ENCODE measurements at places on chromosomes 5 and 9.

DNA sequence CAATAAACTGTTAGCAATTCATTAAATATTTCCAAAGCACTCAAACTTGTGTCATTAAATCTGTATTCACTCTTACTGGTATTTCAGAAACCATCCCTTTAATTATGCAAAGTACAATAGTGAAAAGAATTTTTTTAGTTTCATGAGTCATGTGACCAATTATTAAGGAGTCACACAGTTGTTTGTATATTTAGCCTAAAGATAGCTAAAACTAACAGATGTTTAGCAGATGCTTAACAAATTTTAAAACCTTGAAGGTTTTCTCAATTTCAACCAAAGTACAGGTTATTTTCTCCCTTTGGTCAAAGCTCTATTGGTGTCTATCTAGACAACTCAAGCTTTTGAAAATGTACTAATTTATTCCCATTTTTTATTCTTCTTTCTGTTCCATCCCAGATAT, 44.1 kb downstream of the PJA2 start:
- DNase-seq: no peak

GRCh38 chr9:107248714-107249113, 34.4 kb upstream of the RAD23B start:
- DNase-seq: no peak

- no peak for DNase-seq
Measured at GRCh38 chr9:118192807-118193206, 488.6 kb downstream of the TLR4 start.

DNA sequence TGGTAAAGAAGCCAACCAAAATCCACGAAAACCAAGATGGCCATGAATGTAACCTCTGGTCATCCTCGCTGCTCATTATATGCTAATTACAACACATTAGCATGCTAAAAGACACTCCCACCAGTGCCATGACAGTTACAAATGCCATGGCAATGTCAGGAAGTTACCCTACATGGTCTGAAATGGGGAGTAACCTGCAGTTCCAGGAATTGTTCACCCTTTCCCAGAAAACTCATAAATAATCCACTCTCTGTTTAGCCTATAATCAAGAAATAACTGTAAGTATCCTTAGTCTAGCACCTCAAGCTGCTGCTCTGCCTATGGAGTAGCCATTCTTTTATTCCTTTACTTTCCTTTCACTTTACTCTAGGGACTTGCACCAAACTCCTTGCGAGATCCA, 160.6 kb downstream of the EFNA5 start:
- DNase-seq: no peak

DNA sequence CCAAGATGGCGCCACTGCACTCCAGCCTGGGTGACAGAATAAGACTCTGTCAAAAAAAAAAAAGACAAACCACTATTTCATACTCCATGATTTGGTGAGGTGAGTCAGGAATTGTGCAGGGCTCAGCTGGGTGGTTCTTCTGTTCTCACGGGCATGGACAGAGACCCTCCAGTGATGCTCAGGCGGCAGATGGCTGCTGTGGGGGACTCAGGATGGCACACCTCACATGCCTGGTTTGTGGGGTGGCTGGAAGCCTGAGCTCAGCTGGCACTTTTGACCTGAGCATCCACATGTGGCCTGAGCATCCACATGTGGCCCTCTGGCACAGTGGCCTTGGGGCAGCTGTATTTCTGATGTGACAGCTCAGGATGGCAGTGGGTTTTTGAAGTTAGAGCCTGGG, 217.2 kb downstream of the IRX2 start:
- DNase-seq: no peak

- DNase-seq: peak; percentile 86
Measured at GRCh38 chr5:56409331-56410190, 176.4 kb upstream of the ANKRD55 start.
